ENCODE measurements at places on chromosomes 16 and 17. TPM values are rescaled to one million over a fixed set of nuclear protein-coding genes. Genes with fewer than 3 reads are reported as not detected.

TEKT5 gene
- not detected for total RNA-seq

C1QTNF8 gene
- not detected for total RNA-seq

GRCh38 chr17:22202702-22203101 is 510.4 kb downstream of the KCNJ18 start:
- no peaks in the 10 kb centered on the region for H3K36me3 ChIP-seq
- no peak overlapping the region for H3K27ac ChIP-seq
- H3K4me1 ChIP-seq, result no peaks in the 10 kb centered on the region
- H3K4me3 ChIP-seq, result no peak overlapping the region

- no peak overlapping the region for H3K4me3 ChIP-seq
- H3K27me3 ChIP-seq, result no peaks in the 10 kb centered on the region
- no peaks in the 10 kb centered on the region for H3K4me1 ChIP-seq
- no peaks in the 10 kb centered on the region for H3K36me3 ChIP-seq
- H3K27ac ChIP-seq, result no peak overlapping the region
Measured at GRCh38 chr17:57586196-57586740, 158.8 kb downstream of the CCDC182 start.

All from SJSA1 (cell line).